ENCODE measurements at places on chromosomes 11 and 22.

DNA sequence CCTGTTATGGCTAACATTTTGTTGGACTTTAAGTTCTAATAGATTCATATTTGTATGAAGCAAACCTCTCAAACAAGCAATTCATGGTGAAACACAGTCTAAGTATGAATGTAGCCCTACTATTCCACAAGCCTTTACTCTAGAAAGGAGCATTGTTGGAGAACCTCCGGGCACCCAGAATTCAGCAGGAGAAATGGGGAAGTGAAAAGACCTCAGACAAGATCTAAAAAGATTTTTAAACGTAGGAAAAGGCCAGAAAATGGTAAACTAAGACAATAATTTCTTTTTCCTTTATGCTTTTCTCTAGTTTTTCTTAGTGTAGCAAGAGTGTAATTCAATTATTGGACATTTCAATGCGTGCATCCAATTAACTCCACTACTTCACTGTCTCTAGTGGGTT is 426.4 kb downstream of the INSC start:
- no peak for DNase-seq

- DNase-seq: no peak
Observed at GRCh38 chr22:46537946-46538813, 760 bp upstream of the CELSR1 start.

DNA sequence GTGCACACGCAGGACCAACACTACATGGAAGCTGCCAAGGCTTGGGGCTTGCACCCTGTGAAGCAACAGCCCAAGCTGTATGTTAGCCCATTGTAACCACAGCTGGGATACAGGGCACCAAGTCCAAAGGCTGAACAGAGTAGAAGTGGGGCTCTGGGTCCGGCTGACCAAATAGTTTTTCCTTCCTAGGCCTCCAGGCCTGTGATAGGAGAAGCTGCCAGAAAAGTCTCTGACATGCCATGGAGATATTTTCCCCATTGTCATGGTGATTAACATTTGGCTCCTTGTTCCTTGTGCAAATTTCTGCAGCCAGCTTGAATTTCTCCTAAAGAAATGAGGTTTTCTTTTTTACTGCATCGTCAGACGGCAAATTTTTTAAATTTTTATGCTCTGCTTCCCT is 941.2 kb downstream of the FAM181B start:
- DNase-seq: no peak

GRCh38 chr22:49779853-49780697 is 47.6 kb downstream of the BRD1 start:
- DNase-seq: no peak

DNA sequence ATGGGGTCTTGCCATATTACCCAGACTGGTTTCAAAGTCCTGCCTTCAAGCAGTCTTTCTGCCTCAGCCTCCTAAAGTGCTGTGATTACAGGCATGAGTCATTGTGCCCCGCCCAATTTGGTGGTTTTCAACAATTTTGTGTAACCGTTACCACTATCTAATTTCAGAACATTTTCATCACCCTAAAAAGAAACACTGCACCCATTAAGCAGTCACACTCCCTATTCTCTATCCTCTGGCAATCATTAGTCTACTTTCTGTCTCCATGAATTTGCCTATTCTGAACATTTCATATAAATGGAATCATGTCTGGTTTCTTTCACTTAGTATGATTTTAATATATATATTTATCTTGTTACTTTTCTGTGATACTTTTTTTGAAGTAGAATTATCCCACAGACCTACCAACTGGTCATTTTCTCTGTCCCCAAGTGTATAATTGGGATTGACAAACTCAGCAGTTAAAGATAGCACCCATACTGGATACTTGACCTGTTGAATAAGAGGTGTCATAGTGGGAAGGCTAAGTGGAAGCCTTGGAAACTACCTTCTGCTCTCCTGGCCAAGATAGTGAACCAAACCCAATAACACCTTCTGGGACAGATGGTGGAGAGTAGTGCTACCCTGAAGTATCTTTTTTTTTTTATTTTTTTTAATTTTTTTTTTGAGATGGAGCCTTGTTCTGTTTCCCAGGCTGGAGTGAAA is 64.8 kb downstream of the STIM1 start:
- no peak for DNase-seq

DNA sequence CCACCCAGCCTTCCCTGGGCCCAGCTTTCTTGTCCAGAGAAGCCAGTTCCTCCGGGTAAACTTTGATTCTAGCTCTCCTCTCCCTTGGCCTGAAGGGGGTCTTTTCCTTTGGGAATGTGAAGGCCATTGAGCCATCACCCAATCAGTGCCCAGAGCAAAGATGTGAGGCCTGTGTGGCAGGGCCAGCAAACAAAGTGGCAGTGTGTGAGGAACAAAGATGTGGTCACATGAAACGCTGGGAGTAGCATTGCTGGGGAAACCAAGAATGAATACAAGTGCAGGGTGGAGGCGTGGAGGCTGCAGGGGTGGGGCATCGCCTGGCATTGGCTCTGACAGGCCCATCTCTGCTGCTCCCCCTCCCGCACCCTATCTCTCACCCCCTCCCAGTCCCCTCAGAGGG is 91.9 kb upstream of the BID start:
- no peak for DNase-seq

DNA sequence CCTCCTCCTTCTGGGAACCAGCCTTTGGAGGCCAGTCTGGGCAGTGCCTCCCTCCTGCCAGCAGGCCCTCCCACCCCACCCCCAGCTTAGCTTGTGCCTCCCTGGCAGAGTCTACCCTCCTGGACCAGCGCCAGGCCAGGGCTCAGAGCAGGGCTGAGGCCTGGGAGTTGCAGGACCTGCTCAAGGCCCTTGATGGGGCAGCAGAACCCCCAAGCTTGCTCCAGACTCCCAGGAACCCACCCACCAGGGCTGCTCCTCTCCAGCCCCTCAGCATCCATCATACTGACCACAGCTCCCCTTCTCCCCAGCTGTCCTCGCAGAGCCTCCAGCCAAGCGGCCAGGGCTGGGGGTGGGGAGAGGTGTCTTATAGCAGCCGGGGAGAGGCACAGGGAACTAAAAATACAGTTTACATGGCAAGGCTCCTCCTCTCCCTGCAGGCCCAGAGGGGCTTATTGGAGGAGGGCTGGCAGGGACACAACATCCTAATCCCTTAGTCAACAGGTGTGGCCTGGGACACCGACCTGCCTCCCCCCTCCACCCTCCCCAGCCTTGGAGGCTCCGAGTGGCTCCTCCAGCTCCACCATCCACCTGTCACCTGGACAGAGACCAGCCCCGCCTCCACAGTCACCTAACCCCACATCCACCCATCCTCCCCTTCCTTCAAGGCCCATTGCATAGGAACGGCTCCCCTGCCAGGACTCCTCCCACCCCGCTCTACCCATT is 5.2 kb upstream of the MB start:
- peak; percentile 16 for DNase-seq

DNA sequence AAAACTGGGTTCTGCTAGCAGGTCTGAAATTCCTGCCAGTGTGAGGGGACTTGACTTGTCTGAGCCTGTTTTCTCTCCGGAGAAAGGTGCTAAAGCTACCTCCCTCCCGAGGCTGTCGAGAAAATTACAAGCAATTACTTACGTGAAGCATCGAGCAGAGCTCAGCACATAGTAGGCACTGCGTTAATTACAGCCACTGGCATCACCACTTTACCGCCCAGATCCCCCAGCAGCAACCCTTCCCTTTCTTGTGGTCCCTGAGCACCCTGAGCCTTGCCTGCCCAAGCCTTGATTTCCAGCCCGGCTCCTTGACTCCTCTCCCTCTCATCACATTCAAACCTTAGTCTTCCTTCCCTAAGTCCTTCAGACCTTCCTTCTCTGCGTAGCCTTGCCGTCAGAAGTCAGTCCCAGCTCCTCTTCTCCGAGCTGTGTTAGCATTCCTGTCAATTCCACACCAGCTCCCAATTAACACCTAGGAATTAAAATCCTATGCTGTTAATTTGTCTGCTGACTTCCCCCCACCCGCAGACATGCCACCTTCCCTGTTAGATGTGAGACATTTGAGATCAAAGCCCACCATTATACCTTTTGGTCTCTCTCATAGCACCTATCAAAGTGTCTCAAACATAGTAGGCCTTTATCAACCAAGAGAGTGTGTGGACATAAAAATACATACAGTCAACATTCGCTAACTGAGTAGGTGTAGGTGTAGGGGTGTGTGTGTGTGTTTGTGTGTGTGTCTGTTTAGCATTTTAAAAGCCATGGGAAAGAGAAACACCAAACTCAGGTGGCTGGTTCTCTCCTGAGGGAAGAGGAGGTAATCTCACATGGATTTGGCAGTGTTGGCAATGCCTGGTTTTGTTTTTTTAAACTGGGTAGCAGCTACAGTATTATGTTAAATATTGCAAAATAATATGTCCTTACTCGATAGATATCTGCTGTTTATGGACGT is 2.8 kb upstream of the KCNJ5 start:
- peak; percentile 27 for DNase-seq

- no peak for DNase-seq
Observed at GRCh38 chr11:959027-959426, 33.4 kb downstream of the AP2A2 start.

DNA sequence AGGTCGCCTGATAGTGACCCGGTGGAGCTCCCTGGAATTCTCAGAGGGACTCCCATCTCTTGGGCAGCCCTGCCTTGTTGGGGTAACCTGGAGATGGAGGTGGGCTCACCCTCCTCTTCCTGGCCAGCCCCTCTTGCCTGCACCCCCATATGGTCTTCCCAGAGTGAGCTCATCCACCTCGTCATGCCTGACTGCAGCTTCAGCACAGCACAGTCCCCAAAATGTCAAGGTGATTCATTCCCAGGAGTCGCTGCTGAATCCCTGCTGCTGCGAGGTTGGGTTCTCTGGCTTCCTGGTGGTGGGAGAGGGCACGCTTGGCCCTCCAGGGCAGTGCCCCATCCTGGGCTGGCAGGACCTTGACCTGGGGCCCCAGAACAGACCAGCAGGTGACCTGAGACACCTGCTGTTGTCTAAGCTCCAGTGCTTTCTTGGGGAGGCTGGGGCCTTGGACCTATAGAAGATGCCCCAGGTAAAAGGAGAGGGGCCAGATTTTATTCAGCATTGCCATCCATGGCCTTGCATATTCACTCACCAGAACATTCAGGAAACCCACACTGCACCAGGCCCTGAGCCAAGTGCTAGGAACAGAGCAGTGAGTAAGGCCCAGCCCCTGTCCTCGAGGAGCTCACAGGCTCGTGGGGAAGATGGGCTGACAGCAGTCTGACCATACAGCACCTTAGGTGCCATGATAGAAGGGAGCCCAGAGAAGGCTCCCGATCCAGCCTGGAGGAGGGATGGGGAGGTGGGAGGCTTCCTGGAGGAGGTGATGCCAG is 72.9 kb downstream of the CACNA1I start:
- no peak for DNase-seq

DNA sequence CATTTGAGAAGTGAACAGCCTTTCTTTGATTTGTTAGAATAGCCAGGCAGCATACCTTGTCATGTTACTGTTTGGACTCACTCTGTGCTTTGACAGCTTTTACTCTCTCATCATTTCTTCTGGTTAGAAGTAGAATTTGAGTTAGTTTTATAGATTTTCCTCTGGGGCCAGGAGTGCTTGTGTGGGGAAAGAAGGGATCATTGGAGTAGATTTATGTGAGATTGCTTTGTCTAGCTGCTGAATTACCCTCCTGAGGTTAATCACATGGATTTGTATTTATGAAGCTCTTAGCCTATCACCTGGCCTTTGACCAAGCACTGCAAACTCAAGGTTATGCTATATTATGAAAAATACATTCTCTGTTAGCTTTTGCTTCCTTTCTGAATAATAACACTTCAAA is 54.3 kb downstream of the SWAP70 start:
- no peak for DNase-seq

DNA sequence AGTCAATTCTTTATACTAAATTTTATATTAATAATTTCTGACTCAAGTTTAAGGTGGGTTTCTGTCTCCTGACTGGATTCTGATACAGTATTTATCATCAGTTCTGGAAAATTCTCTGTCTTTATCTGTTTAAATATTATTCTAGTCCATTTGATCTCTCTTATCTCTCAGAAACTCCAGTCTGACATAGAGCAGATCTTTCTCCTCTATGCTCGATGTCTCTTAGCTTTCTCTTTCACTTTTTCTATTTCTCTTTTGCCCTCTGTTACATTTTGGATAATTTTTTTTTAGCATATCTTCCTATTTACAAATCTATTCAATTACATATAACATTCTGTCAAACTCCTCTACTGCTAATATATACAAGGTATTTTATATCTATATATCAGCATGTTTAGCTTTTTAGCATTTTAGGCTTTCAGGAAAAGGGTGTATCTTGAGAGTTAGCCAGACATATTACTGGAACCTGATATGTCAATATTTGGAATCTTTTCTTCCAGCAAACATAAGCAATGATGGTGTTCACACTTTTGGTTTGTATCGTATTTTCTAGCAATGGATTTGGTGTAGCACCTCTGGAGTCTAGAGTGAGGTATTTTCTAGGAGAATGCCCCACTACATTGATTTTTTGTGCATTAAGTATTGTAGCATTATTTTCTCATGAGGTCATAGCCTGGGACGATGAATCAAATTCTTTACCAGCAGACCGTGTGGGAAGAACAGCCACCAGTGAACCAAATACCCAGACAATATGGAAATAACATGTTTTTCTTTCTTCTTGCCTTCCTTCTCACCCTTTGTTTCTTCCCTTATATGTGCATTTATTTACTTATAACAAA is 4.1 kb upstream of the NNMT start:
- DNase-seq: no peak

DNA sequence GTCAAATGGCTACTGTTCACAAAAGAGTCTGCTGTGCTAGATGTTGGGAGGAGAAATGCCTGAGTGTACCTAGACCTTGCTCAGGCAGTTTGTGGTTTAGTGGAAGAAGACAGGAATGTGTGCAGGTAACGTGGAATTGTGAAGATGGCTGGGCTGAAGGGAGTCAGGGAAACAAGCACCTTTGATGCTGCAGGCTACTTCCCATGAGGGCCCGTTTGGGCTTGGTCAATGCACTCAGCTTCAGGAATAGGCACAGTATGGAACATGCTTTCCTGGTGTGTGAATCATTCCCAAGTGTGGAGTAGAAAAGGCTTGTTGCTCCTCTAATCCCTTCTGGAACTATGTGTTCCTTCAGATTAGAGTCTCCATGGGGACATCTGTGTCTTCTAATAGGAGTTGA is 318.3 kb upstream of the MTNR1B start:
- DNase-seq: no peak

DNA sequence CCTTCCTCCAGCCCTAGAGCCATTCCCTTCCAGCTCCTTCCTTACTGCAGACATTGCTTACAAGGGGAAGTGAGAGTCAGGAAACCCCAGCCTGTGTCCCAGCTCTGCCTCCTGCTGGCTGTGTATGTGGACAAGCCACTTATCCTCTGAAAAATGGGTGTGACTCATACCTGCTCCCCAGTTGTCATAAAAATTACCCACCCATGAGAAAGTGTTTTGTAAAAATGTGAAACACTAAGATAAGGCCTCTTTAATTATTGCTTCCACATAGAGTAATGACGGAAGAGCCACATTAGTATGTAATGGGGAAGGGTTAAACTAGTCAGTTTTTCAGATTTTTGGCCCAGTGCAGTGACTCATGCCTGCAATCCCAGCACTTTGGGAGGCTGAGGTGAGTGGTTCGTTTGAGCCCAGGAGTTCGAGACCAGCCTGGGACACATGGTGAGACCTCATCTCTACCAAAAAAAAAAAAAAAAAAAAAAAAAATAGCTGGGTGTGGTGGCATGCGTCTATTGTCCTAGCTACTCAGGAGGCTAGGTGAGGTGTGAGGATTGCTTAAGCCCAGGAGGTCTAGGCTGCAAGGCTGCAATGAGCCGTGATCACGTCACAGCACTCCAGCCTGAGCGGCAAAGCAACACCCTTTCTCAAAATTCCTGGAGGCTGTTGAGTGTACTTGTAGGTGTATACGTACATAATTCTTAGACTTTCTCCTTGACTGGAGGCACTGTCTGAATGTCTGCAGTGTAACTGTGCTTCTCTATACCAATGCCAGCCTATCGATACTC is 84.9 kb downstream of the CTTN start:
- no peak for DNase-seq

GRCh38 chr11:35323076-35323868 is 96.1 kb downstream of the SLC1A2 start:
- DNase-seq: no peak
